SJCRH30 (cell line): ENCODE measurements at places on chromosomes 7 and 10.

DNA sequence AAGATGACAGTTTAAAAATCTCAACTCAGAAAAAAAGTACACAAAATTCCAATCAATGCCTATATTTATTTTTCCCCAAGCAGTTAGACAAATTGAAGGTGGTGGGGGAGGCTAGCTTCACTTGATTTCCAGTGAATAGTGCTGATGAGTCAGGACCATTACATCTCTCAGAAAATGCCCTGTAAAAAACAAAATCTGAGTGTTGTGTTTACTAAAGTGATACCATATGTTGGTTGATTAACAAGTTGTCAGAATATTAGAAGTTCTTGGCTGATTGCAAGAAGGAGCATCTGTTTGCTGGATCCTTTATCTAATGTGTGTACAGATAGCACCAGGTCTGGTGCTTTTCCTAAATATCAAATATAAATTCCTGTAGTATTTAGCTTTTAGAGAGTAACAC, 31.3 kb upstream of the KIAA1217 start:
- no peak for DNase-seq

DNA sequence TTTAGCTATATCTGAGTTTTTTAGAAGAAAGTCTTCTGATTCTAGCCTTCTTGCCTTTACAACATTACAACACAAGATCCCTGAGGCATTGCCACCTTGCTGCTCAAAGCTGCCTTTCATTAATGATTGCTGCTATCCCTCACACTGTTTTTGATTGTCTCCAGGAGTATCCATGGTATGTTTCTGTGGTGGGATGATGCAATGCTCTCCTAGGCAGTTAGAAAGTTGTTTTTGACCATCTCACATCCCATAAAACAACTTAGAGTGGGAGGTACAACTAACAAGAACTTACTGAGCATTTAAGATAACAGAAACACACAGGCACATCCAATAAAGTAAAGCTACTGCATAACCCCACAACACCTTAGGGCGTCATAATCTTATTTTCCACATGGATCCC, 1156.0 kb upstream of the LRRTM3 start:
- DNase-seq, result no peak

GRCh38 chr10:28705472-28705871, 28.2 kb downstream of the BAMBI start:
- no peak for DNase-seq

GRCh38 chr7:81367326-81367931, 402.4 kb downstream of the HGF start:
- no peak for DNase-seq

DNA sequence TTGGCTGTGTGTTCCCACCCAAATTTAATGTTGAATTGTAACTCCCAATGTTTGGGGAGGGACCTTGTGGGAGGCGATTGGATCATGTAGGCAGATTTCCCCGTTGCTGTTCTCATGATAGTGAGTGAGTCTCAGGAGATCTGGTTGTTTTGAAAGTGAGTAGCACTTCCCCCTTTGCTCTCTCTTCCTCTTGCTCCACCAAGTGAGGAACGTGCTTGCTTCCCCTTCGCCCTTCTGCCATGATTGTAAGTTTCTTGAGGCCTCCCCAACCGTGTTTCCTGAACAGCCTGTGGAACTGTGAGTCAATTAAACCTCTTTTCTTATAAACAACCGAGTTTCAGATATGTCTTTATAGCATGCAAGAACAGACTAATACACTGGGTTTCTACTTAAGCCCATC, 176.3 kb downstream of the CDK14 start:
- no peak for DNase-seq
